NCI-H774 (cell line): ENCODE measurements at places on chromosomes 16 and 17.

DNA sequence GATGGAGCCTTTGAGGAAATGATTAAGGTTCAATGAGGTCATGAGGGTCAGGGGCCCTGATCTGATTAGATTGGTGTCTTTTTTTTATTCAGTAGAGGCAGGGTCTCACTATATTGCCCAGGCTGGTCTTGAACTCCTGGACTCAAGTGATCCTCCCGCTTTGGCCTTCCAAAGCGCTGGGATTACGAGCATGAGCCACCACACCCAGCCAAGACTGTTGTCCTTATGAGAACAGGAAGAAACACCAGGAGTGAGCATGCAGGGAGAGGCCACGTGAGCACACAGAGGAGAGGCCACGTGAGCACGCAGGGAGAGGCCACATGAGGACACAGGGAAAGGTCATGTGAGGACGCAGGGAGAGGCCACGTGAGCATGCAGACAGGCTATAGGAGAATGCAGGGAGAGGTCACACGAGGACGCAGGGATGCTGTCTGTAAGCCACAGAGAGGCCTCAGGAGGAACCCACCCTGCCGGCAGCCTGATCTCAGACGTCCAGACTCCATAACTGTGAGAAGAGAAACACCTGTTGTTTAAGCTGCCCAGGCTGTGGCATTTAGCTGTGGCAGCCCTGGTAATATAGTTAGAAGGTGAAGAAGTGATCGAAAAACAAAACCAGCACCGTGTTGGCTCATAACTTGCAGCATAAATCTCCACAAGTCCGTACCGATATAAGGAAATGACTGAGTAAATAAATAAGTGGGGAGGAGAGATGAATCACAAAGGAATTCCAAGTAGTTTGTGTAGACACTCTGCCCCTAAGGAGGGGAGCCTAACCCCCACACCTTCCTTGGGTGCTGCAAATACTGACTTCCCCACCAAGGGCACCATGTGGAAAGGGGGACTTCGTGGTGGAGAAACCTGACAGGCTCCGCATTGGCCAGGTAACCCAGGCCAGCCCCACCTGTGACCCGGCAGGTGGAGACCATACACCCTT lies 14.6 kb upstream of the CSNK1D start:
- DNase-seq, result peak; percentile 100

DNA sequence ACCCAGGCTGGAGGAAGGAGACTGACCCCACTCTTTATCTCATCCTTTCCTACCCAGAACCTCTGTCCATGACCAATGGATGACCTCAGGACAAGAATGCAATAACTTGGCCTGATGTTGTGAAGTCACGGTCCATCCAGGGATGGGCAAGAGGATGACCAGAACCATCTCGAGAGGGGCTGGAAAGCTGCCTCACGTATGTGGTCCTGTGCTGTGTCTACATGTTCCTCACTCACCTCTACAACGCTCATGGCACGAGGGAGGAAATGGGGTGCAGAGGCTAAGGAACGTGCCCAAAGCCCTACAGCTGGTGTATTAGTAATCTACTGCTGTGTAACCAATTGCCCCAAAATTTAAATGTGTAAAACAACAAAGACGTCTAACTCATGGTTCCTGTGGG lies 7.3 kb upstream of the KCTD5 start:
- no peak for DNase-seq

GRCh38 chr16:28193530-28194423 lies 18.0 kb downstream of the XPO6 start:
- no peak for DNase-seq

DNA sequence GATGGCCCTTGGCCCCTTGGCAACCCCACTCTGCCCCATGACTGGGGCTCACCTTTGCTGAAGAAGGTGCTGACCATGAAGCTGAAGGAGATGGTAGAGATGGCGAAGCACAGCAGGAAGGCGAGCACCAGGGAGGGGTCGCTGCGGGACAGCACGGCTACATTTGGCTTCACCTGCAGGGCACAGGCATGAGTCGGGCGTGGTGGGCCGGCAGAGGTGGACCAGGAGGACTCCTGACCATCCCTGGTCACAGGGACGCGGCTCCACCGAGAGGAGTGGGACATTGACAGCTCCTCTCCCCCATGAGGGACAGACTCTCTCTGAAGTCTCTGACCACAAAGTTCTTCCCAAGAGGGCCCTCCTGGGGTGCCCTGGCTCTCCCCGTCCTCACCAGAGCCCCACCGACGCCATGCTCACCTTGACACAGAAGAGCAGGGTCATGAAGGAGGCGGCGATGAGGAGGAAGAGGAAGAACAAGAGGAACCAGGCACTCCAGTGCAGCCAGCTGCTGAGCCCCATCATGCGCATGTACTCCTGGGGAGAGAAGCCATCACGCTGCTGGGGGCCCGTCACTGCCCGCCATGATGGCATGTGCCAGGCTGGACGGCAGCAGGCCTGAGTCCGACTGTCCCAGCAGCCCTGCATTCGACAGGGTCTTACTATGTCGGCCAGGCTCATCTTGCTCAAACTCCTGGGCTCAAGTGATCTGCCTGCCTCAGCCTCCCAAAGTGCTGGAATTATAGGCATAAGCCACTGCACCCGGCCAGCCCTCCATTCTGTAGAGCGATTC lies 23.1 kb downstream of the ABCA3 start:
- no peak for DNase-seq

- no peak for DNase-seq
These were observed 27.2 kb downstream of the MAP3K14 start for GRCh38 chr17:45289301-45290268.

GRCh38 chr17:50697663-50698272 lies 9.9 kb downstream of the ANKRD40 start:
- no peak for DNase-seq

DNA sequence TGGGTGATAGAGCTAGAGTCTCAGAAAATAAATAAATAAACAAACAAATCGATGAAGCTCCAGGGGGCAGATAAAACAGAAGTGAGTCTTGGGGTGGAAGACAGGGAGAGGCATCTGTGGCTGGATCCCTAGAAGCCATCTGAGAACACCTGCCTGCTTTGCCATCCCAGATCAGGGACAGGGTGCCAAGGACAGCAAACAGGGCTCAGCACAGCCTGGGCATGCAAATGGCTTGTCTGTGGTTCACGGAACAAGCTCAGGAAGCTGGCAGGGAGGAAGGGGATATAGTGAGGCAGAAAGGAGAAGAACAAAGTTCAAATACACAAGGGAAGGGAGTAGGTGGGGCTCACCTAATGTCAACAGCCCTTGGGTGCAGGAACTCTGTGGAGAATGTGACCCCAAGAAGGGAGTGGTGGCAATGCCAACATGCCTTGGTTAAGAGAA lies 27.5 kb downstream of the TRIM25 start:
- no peak for DNase-seq

- no peak for DNase-seq
These were observed 48.0 kb downstream of the SHCBP1 start for GRCh38 chr16:46573008-46573833.

DNA sequence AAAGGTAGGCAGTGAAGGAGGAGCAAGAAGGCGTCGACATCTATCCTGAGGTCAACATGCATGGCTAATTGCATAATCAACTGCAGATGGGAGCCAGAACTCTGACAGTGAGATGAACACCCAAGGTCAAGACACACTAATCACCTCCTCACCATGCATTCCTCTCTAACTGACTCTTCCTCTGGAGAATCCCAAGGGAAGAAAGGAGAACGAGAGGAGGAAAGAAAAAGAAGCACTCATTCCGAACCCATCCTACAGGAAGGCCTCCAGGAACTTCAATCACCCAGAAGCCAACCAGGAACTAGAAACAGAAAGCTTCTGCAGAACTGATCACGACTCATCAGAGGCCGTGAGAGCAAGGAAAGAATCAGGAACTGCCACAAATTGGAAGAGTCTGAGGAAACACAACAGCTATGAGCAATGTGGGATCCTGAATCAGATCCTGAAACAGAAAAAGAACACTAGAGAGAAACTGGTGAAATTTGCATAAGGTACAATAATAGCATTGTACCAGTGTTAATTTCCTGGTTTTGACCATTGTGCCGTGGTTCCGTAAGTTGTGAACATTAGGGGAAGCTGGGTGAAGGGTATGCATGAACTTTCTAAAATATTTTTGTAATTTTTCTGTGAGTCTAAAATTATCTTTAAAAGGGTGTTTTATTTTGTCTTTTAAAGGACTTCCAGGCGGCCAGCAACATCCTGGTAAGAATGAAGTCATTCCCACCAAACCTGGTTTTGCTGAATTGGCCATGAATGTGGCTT lies 10.0 kb upstream of the BEAN1 start:
- no peak for DNase-seq

DNA sequence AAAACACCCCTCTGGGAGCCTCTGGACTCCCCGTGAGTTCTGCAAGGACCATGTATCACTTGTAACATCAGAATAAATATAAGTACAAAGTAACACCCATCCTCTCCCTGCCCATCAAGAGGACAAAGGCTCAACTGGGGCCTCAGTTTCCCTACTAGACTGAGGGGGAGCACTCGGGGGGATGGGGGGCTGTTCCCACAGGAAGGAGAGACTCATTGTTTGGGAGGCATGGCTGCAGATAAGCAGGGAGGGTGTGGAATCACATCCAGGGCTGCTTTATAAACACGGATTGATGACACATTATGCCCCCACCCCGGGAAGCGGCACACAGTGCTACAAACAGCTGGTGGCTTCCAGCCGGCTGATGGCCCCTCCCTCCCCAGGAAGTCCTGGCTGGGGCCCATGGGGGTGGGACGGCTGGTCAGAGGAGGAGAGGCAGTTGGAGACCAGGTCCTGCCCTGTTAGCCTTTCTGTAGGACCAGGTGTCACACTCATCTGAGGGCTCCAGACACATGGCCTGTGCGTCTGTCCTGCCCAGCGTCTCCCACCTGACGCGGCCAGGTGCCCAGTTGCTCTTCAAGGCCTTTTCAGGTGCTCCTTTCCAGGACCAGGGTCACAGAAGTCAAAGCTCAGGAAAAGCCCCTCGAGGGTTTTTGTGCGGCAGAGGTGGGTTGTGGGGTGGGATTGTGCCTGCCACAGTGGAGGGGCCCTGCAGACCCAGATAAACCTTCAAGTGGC lies 1.3 kb upstream of the MPG start:
- DNase-seq, result no peak

- DNase-seq, result no peak
These were observed 5.6 kb downstream of the POLG2 start for GRCh38 chr17:64491034-64491860.

GRCh38 chr16:14672403-14672971 lies 21.6 kb downstream of the PLA2G10 start:
- DNase-seq, result no peak

DNA sequence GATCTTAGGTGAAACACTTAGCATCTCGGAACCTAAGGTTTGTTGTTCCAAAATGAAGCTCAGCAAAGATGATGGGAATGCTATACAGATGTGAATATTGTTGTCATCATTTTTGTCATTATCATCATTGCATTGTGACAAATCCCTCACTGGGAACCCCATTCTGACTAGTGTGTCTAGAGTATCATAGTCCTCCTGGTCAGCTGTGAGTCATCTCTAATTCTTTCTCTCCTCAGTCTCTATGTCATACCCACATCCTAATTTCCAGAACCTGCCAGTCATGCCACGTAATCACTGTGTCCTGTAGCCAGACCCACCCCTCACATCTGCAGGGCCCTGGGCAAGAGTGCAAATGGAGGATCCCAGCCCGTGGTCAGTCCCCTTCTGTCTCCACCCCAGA lies 60.5 kb upstream of the CLEC3A start:
- DNase-seq, result no peak

DNA sequence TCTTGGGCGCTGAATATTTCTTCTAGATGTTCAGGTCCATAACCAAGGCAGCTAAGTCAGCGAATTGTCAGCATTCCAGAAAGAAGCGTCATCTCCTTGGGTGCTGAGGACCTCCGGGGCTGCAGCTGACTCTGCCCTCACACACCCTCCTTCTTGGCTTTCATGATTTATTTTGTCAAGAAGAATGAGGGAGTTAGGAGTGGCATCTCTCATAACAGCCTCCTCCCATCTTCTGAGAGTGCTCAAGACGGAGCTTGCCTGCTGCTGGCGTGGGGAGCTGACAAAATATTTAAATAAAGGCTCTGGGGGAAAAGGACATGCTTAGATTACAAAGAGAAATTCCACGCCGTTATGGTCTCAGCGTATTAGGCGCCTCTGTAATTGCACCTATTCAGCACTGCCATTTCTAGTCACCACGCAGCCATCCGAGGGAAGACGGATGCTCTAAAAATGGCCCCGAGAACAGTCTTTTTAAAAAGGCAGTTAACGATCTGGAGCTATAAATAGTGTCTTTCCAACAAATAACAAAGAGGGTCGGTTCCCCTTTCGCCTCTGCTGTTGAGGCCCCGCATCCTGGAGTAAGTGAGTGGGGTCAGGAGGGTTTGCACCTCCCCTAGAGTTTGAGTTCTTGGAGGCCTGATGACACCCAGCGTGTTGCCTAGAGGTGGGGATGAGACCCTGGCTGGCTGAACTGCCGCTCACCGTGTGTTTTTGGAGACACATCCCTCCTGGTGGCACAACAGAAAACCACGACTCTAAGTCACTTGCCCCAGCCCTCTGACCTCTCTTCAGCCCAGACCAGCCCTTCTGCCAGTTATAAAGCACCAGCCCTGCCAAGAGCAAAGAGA lies 187.0 kb downstream of the CCDC182 start:
- DNase-seq, result no peak

- DNase-seq, result no peak
These were observed 2.0 kb downstream of the LUC7L3 start for GRCh38 chr17:50721194-50722010.

- no peak for DNase-seq
These were observed 15.9 kb upstream of the SLC12A3 start for GRCh38 chr16:56848955-56849689.

DNA sequence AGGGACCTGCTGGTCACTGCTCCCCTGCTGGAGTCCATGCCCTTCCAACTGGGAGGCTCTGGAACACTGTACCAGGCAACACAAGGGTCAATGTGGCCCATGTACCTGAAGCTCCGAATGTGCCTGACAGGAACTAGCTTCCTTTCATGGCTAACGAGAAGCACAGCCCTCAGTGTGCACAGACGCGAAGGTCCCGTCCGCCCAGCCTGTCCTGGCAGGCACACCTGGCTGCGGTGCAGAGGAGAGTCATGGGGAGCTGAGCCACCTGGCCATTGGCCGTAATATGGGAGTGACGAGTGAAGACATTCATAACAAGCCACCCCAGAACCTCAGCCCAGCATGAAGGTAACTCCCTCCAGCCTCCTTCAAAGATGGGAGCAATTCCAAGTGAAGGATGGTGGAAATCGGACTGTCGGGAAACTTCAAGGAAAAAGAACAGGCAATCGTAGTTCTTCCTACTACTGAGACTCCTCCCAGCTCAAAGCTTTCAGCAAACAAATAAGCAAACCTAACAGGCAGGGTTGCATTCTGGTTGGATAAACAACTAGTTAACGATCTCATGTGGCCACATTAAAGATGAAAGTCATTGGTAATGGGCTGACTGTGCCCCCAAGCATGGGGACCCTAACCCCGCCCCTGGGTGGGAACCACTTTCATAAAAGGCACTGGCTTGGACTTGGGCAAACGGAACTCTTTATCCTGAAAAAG lies 13.2 kb downstream of the TMEM11 start:
- no peak for DNase-seq

- no peak for DNase-seq
These were observed 6.2 kb upstream of the CENPT start for GRCh38 chr16:67853670-67854069.

GRCh38 chr17:31425282-31426040 lies 34.0 kb downstream of the RAB11FIP4 start:
- peak; percentile 13 for DNase-seq
